ENCODE measurements at places on chromosomes 1 and 21.

DNA sequence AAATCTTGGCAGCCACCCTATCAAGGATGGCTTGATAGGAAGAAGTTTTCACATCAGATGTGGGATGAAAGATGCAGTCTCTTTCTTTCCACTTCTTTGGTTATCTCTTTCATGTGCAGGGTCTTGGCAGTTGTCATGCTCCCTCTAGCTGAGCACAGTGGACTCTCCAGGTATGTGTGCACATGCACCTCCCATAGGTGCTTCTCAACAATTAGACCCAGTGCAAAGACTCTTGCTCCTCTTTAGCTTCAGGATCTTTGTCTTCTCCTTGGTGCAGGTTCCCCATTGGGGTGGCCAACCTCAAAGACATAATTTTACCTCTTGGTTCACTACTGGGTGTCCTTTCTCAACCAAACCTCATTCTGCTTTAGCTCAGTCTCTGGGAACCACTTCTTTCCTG lies 80.7 kb downstream of the TBX15 start:
- DNase-seq = no peak

DNA sequence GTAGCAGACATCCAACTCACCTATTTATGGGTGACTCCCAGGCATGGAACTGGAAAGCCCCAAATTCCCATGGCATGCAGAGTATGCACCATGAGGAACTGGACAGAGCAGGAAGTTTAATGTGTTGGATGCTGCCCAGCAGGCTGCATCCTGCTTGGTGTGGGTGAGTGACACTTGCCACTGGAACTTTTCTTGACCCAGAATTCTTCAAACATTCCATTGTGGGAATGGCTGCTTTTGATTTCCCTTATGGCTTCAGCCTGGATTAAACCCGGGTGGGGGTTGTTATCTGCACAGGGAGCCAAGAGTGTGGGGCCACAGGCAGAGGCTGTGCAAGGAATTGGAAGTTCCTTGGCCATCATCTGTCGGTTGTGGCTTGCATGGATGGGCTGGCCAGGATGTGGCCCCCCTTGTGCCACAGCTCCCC lies 26.9 kb upstream of the BACE2 start:
- DNase-seq = no peak

DNA sequence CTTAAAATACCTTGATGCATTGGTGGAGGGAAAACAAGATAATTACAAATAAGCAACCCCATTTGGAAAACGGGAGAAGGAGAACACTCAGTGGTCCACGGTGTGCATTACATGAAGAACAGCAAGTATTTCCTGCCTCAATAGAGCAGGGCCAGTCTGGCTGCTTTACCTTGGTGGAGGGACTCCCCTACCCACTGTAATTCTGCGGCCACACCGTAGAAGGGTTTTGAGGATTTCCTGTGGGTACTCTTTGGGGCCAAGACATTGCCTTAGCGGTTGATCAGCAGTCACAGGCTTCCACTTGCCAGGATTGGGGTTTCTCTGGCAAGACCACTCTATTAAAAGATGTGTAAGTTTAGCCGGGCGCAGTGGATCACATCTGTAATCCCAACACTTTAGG lies 16.3 kb upstream of the TMEM54 start:
- no peak for DNase-seq

GRCh38 chr1:111754984-111755330 lies 744 bp upstream of the DDX20 start:
- DNase-seq = no peak

GRCh38 chr1:53509775-53510174 lies 50.6 kb downstream of the DMRTB1 start:
- DNase-seq = no peak

- DNase-seq = no peak
Measured at GRCh38 chr1:119878171-119878570, 18.1 kb downstream of the ADAM30 start.

- no peak for DNase-seq
Measured at GRCh38 chr21:41900401-41900800, 21.3 kb upstream of the PRDM15 start.

DNA sequence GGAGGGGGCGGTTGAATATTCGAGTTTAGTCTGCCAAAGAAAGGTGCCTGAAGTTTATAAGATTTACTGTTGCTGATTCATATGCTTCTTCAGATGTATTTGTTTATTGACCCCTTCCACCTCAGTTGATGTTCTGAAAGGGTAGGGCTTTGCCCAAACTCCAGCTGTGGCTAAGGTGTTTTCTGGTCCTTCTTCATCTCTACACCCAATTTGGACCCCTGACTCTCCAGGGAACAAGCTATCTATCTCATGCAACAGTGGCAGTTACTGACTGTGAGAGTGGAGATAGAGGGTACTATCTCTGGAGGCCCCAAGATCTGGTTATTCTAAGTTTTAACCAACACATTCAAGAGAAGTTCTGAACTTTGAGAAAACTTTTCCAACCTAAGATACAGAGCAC lies 12.6 kb upstream of the ALG14 start:
- no peak for DNase-seq

GRCh38 chr1:84693005-84693404 lies 2.7 kb upstream of the SSX2IP start:
- DNase-seq = no peak

DNA sequence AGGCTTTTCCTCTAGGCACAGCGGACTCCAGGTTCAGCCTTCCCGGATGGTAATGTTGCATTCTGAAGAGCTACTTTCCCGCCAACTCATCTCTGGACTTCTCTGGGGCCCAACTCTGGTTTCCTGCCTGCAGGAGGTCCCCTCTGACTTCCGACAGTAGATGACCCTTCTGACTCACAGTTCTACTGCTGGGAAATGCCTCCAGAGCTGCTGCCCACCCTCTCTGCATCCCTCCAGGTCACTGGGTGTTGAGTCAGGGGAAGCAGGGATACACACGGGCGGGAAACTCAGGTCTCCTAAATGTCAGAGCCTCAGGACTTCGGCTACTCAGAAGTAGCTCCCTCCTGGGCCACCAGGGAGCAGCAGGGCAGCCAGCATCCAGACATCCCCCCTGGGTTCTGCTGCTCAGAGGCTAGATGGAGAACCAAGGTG lies 2.1 kb upstream of the KIF21B start:
- DNase-seq = no peak

- no peak for DNase-seq
Measured at GRCh38 chr21:42853621-42854020, 25.7 kb downstream of the WDR4 start.

DNA sequence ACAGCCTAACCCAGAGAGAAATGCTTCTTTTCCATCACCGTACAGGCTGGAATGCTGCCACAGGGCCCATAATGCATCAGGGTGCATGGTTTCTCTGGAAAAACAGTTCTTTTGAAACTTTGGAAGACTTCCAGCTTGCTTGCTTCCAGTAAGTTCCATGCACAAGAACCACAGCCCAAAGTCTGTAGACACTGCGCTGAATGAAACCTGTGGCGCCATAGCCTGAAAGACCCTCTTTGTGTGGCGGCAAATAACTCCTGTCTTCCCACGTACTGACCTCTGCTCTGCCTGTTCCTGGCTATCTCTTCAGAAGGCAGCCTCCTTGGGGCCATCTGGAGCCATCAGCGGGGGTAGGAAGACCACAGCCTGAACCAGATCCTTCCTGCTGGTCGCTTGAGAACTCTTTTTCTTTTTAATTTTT lies 15.1 kb downstream of the MIIP start:
- DNase-seq = no peak

DNA sequence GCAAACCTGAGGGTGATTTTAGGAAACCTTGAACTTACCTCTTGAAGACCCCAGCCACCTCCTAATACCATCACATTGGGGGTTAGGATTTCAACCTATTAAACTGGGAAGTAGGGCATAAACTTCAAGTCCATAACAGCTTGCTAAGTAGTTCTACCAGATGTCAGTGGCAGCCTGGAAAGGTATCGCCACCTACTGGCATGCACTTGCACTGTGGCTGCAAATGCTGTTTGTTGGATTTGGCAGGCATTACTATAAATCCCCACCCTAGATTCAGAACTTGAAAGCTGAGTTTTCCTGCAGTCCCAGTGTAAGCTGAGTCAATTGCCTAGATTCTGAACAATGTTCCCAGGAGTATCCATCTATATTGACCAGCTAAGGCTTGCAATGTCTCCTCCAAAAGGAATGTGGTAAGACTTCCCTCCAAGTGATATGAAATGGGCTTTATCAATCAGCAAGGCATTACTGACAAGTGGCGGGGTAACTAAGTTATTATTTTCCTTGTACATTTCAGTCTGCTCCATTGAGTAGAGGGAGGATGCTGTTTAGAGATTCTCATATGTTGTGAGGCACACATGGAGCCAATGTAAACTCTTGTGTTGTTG lies 474.5 kb downstream of the PTPRC start:
- no peak for DNase-seq

GRCh38 chr1:161226759-161227158 lies 899 bp downstream of the TOMM40L start:
- DNase-seq = no peak

- DNase-seq = no peak
Measured at GRCh38 chr1:231976231-231976630, 349.6 kb downstream of the DISC1 start.

DNA sequence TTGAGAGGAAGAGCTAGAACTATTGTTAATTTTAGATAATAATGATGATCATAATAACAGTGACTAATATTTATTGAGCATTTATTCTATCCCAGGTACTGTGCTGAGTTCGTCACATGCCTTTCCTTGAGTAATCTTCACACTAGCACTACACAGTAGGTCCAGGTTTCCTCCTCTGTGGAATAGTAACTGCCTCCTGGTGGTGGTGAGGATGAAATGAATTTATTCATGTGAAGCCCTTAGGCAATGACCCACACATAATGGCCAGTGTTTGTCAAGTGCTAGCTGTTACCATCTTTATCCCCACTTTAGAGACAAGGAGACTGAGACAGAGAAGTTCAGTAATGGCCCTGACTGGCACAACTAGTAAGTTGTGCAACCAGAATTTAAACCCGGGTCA lies 5.9 kb downstream of the NIPAL3 start:
- no peak for DNase-seq

GRCh38 chr21:46229923-46230260 lies 1.3 kb upstream of the LSS start:
- DNase-seq = peak; percentile 12

Measured in retina (tissue), 1 donor.